Right renal pelvis (tissue), 4 donors: ENCODE measurements at places on chromosomes 2 and 18. TPM values are rescaled to one million over a fixed set of nuclear protein-coding genes. Genes with fewer than 3 reads are reported as not detected.

DNA sequence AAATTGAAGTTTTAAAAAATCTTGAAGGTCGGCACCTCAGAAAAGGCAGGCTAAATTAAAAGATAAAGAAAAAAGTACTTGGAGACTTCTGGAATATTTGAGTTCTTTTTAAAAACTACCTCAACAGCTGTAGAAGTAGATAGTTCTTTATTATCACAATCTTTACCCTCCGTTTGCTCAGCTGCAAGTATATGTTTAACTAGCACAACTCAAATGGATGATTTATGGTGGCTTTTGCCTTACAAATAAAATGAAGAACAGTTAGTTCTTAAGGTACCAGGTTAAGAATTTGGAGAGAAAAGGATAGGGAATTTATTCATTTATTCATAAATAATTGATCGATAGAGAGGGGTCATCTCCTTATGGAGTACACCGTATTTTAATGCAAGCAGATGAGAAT, 237.6 kb upstream of the FOSL2 start:
- DNase-seq = no peak

DNA sequence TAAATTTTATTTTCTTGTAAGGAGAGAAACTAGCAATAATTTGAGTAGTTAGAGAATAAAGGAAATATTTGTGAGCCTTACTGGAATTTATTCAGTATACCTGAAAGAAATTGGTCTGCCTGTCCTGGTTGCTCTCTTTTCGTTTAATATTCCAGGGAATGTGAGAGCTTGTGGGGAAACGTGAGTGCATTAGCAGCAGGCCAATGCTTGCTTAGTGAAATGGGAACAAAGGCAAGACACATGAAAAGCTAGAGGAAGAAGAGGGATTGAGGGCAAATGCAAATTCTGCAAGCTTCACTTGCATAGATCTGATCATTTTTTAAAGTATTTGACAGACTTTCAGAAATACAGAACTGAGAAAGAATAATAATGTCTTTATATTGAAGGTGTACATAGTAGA, 111.0 kb downstream of the ERBB4 start:
- no peak for DNase-seq

Gene NEU2
- not detected for polyA plus RNA-seq

Gene IL36RN
- polyA plus RNA-seq = not detected

GRCh38 chr18:51514128-51514527, 316.6 kb upstream of the MEX3C start:
- no peak for DNase-seq
